ENCODE measurements at places on chromosomes 12 and 14. TPM values are rescaled to one million over a fixed set of nuclear protein-coding genes. Genes with fewer than 3 reads are reported as not detected.

The KLHL33 gene
- 0.54 TPM for total RNA-seq

The NEDD1 gene
- total RNA-seq: 54.1 TPM

The ADAMTS20 gene
- total RNA-seq: not detected

The ASCL1 gene
- not detected for total RNA-seq

The HDAC7 gene
- 382 TPM for total RNA-seq

The KCNK13 gene
- not detected for total RNA-seq

The TMEM179 gene
- total RNA-seq: not detected

The LAG3 gene
- 264 TPM for total RNA-seq

The SERPINA10 gene
- total RNA-seq: not detected

The RSRC2 gene
- total RNA-seq: 116 TPM

The OR4E2 gene
- total RNA-seq: not detected

The EXOC5 gene
- 75.1 TPM for total RNA-seq

The DBX2 gene
- not detected for total RNA-seq

The TMEM229B gene
- total RNA-seq: 1.6 TPM

The CLEC4C gene
- not detected for total RNA-seq

The DAO gene
- not detected for total RNA-seq

The KRT71 gene
- not detected for total RNA-seq

The TDG gene
- total RNA-seq: 37.4 TPM

The NFATC4 gene
- 2.0 TPM for total RNA-seq

The GYS2 gene
- total RNA-seq: not detected

The MYO1A gene
- 2.1 TPM for total RNA-seq

The TRAFD1 gene
- total RNA-seq: 35.8 TPM

The PDZRN4 gene
- total RNA-seq: not detected

The RIPK3 gene
- 5.9 TPM for total RNA-seq

The C12orf50 gene
- not detected for total RNA-seq

The RERG gene
- total RNA-seq: not detected

The ATG14 gene
- 5.1 TPM for total RNA-seq

The KRT75 gene
- not detected for total RNA-seq

The KRT81 gene
- total RNA-seq: not detected

The SERPINA6 gene
- total RNA-seq: not detected

The STAT6 gene
- total RNA-seq: 207 TPM

The KRT2 gene
- not detected for total RNA-seq

The FRS2 gene
- 8.3 TPM for total RNA-seq
